ENCODE measurements at places on chromosomes 6 and 20. TPM values are rescaled to one million over a fixed set of nuclear protein-coding genes. Genes with fewer than 3 reads are reported as not detected.
A peak's percentile ranks its signal among the peaks of the same experiment; 100 is the strongest.

MEI4 gene
- total RNA-seq, result 0.65 TPM

TAF8 gene
- 31.5 TPM for total RNA-seq

DNA sequence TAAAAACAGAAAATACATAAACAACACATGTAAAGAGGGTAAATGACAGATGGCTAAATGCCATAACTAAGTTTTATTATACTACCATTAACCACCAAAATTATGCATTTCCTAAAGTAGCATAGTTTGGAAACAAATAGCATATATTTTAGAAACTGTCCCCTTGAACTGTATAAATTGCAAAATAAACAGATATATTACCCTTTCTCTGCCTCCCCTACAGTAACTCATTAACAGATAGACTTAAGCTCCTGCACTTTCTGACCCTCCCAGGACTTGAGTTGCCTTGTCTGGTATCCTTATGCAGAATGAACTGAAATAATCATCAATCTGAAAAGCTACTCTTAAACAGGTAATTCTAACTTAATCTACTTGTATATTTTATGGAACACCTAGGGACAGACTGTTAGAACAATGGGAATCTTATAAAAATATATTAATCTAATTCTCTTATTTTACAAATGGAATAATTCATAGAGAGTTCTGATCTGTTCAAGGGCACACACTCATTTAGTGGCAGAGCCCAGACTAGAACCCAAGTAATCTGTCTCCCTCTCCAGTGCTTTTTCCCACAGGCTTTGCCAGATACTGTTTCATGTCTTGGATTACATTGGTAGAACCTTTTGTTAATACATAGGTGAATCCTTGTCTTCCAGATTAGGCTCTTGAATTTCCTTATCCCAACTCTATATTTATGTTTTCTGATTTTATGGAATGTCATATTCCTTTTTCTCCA, 50.6 kb upstream of the LOC128125822 start:
- DNase-seq, result no peak

DNA sequence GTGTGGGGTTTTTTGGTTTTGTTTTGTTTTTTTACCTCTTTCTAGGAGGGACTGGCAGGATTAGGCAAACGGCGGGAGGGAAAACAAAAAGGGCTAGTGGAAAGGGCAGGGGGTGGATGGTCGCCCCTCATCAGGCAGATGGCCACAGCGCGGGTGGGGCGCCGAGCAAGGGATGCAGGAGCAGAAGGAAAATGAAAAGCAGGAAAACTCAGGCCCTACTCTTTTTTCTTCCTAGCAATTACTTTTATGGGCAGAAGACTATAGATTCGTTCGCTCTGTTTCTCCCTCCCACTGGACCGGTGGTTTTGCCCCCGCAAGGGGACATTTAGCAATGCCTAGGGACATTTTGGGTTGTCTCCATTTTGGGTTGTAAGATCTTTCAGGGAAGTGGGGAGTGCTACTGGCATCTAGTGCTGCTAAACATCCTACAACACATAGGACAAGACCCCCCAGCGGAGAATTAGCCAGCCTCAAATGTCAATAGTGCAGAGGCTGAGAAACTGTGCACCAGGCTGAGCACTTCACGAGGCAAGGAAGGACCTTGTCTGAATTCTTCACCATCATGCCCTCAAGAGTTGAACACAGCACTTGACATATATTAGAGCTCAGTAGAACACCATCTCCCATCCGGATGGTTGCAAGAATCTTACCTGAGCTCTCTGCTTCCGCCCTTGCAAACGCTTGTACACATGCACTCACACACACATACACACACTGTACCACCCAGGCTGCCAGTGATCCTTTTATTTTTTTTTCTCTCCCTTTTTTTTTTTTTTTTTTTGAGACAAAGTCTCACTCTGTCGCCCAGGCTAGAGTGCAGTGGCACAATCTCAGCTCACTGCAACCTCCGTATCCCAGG, 4.8 kb upstream of the ZMYND8 start:
- DNase-seq, result peak; percentile 70

GRCh38 chr6:144559865-144560593, 274.9 kb downstream of the UTRN start:
- no peak for DNase-seq

GRCh38 chr6:88142297-88142668, 23.9 kb downstream of the CNR1 start:
- no peak for DNase-seq

GRCh38 chr6:126148853-126149252, 162.5 kb downstream of the TRMT11 start:
- no peak for DNase-seq

- no peak for DNase-seq
Observed at GRCh38 chr6:1027795-1028569, 283.9 kb upstream of the FOXQ1 start.

DLL1 gene
- total RNA-seq, result 21.5 TPM

DNA sequence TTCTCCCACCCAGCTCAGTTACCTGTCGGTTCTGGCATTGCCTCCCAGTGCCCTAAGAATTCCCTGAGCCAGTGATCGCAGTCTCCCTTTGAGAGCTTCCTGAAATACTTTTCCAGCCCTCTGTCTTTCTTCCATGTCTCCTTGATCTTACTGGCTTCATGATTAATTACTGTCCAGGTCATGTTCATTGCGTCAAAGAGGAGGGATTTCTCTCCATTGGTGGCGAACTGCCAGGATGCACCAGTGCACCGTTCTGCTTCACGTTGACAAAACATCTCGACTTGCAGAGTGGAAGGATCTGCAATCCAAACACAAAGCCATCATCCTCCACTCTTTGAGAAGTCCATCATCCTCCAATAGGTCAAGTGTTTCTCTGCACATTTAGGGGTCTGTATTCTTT, 8.6 kb downstream of the RAET1E start:
- DNase-seq, result no peak

- no peak for DNase-seq
Observed at GRCh38 chr20:55353206-55353605, 652.1 kb downstream of the CBLN4 start.

Data from Right ventricle myocardium inferior (tissue), 1 donor.